ENCODE measurements at places on chromosomes 12 and 14.

GRCh38 chr14:103753774-103754173 lies 38.2 kb downstream of the ZFYVE21 start:
- DNase-seq = no peak

DNA sequence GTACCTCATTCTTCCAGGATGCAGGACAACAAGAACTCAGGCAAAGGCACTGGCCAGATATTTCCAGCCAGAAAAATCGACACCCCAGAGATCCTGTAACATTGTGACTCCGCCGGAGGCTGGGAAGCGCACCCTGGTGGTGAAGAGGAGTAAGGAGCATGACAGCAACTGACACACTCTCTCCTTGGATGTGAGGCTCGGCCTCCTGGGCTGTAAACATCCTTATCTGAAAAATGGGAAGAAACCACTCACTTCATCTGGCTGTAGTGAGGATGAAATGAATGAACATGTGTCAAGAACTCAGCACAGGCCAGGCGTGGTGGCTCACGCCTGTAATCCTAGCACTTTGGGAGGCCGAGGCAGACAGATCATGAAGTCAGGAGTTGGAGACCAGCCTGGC lies 27.5 kb downstream of the TCHP start:
- no peak for DNase-seq

DNA sequence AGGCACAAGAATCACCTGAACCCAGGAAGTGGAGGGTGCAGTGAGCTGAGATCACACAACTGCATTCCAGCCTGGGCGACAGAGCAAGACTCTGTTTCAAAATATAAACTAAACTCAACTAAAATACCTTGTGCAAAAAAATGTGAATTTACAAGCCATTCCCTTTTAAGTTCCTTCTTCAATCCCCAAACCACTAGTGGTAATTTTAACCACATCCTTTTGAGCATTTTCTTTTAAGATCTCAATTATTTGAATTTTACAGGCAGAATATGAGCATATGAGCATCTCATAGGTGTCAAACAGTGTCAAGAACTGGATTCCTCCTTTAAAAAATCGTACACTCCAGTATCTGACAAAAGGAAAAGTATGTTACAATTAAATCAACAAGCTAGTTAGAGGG lies 57.0 kb upstream of the NPFF start:
- DNase-seq = no peak

- DNase-seq = no peak
These were observed 321.2 kb downstream of the ADGRD1 start for GRCh38 chr12:131274906-131275305.

- no peak for DNase-seq
These were observed 49.3 kb upstream of the RERGL start for GRCh38 chr12:18139254-18139653.

GRCh38 chr14:73245480-73246325 lies 8.4 kb downstream of the PAPLN start:
- peak; percentile 72 for DNase-seq

- no peak for DNase-seq
These were observed 17.7 kb upstream of the C1S start for GRCh38 chr12:7042842-7043241.

DNA sequence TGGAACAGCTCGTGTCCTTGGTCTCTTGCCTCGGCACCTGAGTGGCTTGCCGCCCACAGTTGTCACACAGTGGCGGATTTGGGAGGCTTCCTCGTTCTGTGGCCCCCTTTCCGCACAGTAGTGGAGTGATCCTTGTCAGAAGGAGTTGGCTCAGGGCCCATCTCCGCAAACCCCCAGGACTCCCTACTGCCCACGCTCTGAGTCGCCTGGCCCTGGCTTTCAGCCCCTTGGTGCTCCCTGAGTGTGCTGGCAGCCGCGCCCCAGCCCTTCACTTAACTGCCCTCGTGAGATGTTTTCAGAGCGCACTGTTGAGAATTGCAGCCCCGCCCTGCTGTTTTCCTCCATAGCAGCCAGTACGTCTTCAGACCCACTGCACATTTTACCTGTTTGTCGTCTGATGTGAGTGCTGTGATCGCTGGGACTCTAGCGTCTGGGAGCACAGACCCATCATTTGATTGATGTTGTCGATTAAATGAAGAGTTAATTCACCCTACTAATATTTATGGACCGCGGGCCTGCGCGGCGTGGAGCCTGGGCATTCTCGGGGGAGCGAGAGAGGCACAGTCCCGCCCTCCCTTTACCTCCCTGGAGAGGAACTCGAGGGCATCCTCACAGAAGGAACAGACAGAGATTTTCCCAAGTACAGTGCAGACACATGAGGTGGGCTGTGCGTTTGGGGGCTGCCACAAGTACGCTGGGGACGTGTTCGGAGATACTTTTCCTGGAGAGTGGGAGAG lies 91.8 kb downstream of the DDX51 start:
- no peak for DNase-seq

DNA sequence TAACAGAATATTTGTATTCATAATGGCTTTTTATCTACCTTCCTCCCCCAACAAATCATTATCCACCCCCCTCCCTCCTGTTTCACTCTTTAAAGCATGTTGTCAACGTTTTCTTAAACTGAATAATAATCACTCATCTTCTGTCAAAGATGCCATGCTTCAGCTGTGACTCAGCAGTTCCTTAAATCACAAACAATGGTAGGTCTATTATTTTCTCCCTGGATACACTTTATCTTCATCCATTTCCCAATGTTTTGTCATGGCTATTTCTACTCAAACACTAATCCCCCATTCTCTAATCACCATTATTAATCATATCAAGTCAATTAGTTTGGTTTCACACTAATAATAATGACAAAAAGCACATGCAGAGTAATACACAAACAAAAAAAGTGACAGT lies 6.5 kb downstream of the CLEC12B start:
- no peak for DNase-seq

- no peak for DNase-seq
These were observed 73.2 kb downstream of the MYRFL start for GRCh38 chr12:69898236-69898635.

GRCh38 chr12:16238661-16239060 lies 38.8 kb downstream of the SLC15A5 start:
- no peak for DNase-seq

- DNase-seq = no peak
These were observed 870.6 kb downstream of the NRXN3 start for GRCh38 chr14:79040790-79041189.

- DNase-seq = no peak
These were observed 56.5 kb upstream of the DLK1 start for GRCh38 chr14:100670017-100670752.

DNA sequence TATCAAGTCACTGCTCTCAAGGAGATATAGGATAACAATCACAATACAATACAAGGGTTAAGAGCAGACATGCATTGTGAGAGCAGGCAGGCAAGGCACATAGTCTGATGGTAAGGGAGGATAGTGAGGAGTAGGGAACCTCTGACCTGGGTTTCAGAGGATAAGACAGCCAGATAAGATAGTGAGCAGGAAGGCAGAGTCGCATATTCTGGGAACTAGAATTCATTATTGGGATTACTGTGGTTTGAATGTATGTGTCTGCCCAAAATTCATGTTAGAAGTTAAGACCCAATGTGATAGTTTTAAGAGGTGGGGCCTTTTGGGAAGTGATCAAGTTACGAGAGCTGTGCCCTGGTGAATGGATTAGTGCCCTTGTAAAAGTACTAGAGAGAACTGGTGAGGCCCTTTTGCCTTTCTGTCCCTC lies 14.4 kb upstream of the ATF1 start:
- no peak for DNase-seq

DNA sequence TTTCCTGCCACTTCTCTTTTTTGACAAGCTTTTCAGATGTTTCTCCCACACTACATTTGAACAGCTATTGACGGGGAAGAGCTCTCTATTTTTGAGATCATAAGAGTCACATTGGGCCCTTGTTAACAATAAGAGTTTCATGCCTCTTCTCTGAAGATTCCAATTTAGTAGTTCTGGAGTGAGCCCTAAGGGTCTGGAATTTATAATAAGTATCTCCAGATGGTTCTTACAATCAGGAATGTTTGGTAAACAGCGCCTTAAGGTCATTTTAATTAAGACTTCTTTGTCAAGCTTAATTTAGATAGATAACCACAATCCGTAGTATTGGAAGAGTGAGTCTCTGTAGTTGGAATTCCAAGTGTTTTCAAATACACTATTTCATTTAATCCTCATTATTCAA lies 60.6 kb upstream of the HECTD1 start:
- DNase-seq = no peak

DNA sequence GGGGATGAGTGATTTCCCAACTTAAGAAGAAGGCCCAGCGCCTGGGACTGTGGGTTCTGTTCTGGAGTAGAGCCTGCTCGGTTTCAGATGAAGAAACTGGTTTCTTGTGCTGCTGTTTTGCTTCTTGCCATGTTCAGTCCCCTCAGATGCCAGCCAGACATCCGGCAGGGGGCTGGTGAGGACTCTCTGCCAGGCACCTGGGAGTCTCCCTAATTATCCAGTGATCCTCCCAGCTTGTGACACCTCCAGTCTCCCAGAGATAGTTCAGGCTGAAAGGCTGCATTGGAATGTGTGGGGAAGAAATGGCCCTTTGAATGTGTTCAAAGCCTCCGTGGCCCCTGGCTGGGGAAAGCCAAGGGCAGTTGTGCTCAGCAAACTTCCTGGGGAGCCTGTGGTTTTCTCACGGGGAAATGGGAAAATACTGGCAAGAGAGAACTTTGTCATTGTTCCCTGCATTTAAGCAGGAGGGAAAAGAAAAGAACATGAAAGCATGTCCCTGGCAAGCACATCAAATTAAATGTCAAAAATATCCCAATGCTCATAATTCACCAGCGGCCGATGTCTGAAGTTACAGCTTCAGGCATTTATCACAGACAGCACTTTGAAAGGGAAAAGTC lies 8.5 kb upstream of the SERPINA12 start:
- no peak for DNase-seq

DNA sequence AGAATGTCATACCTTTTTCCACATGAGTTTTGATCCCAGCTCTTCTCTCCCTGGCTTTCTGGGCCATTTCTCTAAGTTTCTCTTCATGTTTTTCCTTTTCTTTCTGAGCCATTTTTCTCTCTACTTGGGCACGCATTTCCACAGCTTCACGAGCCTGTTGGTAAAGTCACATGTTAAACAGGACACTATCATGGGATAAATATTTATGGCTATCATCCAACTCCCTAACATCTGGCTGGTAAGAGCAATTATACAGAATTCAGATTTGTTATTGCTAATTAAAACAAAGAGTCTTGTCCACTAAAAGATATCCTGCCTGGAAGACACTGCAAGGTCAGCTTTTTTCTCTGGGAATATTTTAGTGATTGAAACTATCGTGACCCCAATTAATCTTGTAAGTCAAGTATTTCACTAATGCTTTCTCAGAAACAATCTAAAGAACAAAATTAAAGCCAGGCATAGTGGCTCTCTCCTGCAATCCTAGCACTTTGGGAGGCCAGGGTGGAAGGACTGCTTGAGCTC lies 23.1 kb downstream of the SLIRP start:
- DNase-seq = no peak

- no peak for DNase-seq
These were observed 51.6 kb downstream of the ATP2B1 start for GRCh38 chr12:89657066-89657465.

DNA sequence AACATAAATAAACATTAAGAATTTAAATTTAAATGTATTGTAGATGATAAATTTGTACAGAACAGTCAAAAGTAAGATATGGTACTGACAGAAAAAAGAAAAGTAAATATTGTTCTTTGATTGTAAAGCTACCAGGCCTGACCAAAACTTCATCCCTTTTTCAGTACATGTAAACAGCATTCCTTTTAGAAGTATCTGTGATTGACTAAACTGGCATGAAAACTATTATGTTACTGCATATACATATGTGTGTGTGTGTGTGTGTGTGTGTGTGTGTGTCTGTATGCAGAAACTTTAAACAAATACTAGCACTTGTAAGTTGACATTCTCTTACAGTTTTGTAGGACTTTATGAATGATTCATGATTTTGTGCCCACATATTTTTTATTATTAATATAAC lies 270.9 kb downstream of the C12orf50 start:
- no peak for DNase-seq

DNA sequence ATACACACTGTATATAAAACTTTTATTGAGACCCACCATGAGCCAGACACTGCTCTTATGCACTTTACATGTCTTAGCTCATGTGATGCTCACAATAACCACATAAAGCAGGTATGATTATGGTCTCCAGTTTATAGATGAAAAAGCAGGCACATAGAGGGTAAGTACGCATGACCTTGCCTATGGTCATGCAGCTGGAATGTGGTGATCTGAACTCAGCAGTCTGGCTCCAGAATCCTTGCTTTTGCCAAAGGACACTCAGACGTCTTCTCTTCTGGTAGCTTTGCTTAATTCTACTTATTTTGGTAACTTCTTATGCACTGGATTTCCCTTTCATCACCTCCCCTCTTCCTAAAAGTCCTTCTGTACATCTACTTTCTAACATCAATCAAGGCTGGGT lies 103.3 kb upstream of the CRY1 start:
- DNase-seq = no peak

DNA sequence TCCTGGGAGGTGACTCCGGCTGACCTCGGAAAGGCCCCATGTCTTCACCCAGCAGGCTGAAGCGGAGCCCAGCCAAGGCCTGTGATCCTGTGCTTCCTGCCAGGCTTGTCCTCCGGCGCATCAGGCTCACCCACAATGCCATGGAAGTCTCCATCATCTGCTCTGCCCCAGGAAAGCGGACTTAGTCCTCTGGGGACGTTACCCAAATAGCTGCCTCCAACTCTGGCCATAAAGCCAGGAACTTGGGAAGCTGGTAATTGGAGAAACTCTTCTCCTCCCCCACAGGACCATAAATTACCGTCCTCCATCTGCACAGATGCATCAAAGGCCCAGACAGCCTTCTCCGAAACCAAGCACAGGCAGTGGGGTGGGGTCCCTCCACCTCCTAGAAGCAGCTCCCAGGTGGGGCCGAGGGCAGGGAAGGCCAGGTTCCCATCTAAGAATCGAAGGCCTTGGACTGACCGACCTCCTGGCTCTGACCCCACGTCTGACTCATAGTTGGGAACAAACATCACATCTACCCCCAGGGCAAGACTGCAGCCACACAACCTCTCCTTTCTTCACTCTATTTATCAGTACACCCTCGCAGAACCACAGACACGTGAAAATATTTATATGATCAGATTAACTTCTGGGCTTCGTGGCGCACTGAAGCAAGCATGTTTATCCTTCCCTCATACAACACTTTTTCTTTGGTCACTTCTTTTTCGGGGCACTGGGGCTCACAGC lies 56.4 kb downstream of the PITPNM2 start:
- DNase-seq = no peak

GRCh38 chr14:89042021-89042420 lies 217.6 kb downstream of the TTC8 start:
- no peak for DNase-seq

- DNase-seq = no peak
These were observed 162.6 kb downstream of the MYRFL start for GRCh38 chr12:69987579-69988091.

GRCh38 chr14:72517736-72518135 lies 376.2 kb downstream of the DPF3 start:
- DNase-seq = no peak

DNA sequence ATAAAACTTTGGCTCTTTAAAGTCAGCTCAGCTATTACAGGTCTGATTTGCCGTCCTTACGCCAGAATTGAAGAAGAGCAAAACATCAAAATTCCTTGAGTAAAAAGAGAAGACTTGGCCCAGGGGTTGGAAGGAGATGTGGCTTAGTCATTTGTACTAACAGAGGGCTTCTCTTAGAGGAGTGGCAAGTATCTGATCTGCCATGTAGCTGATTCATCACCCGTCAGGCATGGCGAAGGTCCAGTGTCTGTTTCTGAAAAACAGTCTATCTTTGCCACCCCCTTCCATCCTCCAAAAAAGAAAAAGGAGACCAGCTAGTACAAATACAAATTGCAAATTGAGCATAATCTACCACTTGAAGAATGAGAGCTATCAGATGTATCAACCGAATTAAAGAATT lies 91.9 kb downstream of the RAD52 start:
- DNase-seq = no peak

GRCh38 chr14:88947646-88948598 lies 123.5 kb downstream of the TTC8 start:
- no peak for DNase-seq

Measured in activated naive CD8-positive, alpha-beta T cell treated with anti-CD3 and anti-CD28 coated beads, Interleukin-2, amount 10 ng/mL, durations not matched to agents 7 days and 5 days (primary cell).